ENCODE measurements at places on chromosomes 3 and 15.
A peak's percentile ranks its signal among the peaks of the same experiment; 100 is the strongest.

DNA sequence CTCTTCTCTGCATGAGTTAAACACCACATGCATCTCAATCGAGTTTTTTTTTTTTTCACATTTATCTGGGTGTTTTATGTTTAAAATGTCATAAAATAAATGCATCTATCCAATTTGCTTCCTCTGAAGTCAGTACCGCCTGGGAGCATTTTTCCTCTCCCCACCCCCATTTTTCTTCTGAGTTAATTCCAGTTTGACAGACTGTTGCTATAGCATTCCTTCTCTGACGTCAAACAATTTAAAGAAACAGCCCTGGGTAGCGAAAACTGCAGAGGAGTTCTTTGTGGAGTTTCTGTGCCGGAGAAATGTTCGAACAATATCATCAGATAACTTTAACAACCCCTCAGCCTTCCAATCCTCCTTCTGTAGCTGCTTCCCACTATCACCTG, 900 bp upstream of the GNB4 start:
- DNase-seq: no peak

GRCh38 chr3:60202052-60202726, 1049.1 kb downstream of the FHIT start:
- DNase-seq: no peak

DNA sequence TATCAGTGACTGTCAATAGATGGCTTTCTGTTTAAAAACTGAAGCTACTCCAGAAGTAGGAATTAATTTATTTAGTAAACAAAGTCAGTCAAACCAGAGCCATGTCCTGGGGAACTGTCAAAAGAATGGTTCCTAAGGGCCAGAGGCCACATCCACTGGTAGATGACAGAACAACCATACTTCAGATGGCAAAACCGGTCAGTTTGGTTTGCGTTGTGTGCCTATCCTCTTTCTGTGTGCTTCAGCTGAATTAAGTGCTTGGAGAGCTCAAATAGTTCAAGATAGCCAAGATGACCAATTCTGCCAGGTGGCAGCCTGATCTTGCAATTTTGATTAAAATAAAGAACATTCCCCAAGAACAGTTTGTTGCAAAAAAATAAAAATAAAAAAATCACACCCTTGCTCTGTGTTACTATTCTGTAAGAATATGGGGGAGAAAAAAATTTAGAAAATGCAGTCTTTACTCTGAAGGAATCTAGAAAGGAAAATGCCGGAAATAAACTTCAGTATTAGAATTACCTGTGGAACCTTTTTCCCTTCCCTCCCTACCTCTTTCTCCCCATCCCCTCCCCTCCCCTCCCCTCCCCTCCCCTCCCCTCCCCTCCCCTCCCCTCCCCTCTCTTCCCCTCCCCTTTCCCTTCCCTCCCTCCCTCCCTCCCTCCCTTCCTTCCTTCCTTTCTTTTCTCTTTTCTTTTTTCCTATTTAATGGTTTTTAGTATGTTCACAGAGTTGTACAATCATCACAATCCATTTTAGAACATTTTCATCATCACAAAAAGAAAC, 2.5 kb downstream of the MAP3K13 start:
- DNase-seq: no peak

GRCh38 chr3:169256796-169257522, 406.6 kb downstream of the MECOM start:
- DNase-seq: no peak

DNA sequence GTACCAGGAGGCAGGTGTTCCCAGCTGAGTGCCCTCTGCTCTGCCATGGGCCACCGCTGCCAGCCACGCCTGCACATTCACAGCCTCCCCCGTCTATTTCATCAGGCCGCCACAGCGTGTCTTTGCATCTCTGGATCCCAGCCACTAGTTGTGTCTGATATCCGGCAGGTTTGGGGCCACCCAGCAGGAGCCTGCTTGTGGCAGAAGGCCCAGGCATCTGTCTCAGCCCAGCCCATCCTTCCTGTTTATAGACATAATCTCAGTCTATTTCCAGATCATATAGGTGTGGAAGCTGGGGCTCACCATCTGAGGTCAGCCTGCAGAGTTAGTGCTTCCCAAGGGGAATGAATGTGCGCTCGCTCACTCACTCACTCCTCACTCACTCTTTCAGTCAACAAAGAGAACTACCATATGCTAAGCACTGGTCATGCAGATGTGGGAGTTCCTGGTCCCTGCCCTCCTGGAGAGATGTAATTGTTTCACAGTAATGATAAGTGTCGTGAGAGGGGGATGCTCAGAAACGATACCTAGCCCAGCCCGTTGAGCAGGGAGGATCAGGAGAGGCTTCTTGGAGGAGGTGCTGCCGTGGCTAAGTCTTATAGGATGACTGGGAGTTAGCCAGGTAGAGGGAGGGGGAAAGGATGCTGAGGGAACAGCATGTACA, 60.6 kb downstream of the FGD5 start:
- peak; percentile 19 for DNase-seq

DNA sequence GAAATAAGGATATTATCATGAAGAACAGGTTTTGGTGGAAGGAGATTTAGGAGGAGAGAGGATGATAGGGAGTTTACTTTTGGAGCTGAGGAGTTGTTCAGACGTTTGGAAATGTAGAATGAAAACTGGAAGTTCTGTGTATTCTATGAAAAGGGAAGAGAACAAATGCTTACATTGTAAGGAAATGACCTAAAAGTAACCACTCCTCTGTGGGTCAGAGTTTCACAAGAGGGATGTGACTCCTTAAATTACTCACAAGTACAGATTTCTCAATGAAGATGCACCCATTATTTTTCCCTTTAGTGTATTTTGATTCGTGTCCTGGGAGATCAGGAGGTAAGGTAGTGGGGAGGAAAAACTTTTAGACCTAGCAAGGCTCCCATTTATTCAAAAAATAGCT, 4.0 kb downstream of the RNF13 start:
- no peak for DNase-seq

DNA sequence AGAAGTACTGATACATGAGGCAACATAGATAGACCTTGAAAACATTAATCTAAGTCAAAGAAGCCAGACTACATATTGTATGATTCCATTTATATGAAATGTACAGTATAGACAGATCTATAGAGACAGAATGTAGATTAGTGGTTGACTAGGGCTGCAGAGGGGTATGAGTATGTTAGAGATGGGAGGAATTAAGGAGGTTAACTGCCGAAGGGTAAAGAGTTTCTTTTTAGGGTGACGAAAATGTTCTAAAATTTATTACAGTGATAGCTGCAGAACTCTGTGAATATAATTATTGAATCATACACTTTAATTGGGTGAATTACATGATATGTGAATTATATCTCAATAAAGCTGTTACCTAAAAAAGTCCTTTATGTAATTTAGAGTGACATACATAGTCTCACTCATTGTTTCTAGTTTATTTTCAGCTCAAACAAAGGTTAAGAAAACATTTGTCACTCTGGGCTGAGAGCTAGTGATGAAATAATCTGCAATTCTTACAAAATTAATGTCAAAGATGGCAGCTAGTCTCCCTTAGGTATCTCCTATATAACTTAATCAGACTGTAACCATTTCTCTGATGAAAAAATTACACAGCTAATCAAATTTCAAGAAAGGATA, 61.4 kb downstream of the DENND4A start:
- DNase-seq: no peak

DNA sequence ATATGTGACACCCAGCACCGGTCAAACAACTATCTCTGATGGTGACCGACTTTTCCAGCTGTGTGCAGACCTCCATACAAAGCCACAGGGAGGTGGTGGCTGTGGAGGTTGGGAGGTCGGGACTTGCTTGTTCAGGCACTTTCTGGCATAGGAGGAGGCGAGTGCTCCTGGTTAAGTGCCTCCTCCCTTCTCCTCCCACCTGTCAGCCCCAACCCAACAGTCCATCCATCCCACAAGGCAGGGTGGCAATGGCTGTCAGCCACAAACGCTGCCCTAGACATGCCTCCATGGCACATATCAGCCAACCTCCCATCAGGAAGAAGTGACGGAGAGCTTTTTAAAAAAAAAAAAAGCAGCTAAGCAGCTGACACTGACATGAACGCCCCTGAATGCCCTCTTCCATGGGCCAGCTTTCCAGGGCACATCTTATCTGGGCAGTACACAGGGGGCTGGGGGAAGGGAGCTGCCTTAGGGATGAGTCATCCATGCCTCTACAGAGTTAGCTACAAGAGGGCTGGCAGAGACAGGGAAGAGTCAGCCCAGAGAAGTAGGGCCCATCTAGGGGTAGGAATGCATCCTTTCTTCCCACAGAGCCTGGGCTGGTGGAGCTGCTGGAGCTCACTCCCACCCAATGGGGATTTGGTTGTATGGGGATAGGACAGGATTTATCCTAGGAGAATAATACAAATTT, 41.2 kb downstream of the CCDC12 start:
- no peak for DNase-seq

- no peak for DNase-seq
Observed at GRCh38 chr3:30500666-30501399, 105.6 kb upstream of the TGFBR2 start.

DNA sequence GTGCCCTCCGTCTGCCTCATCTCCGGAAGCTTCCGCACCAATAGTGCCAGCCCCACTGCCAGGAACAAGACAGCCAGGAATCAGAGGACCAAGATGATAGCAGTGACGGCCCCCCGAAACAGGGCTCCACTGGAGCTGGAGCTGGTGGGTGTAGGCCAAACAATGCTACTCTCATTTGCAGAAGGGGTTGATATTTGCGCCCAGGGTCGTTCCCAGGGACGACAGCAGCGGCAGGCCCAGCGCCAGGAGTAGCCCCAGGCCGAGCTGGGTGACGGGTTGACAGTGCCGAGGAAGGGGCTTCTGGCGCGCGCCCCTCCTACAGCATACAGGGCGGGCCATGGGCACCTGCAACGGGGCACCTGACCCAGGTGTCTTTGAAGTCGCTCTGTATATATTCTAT, 301.4 kb downstream of the CNTN6 start:
- no peak for DNase-seq

GRCh38 chr3:39327053-39327745, 2.3 kb upstream of the CCR8 start:
- no peak for DNase-seq

- no peak for DNase-seq
Observed at GRCh38 chr3:101146946-101147345, 153.7 kb upstream of the ABI3BP start.

- DNase-seq: no peak
Observed at GRCh38 chr3:16809993-16810392, 74.8 kb upstream of the PLCL2 start.

- DNase-seq: no peak
Observed at GRCh38 chr3:76044601-76045600, 259.6 kb upstream of the ZNF717 start.

GRCh38 chr3:179234199-179234598, 16.7 kb downstream of the KCNMB3 start:
- no peak for DNase-seq

- DNase-seq: no peak
Observed at GRCh38 chr15:85534031-85534430, 153.6 kb downstream of the AKAP13 start.

- no peak for DNase-seq
Observed at GRCh38 chr15:59371458-59372351, 966 bp downstream of the MYO1E start.

DNA sequence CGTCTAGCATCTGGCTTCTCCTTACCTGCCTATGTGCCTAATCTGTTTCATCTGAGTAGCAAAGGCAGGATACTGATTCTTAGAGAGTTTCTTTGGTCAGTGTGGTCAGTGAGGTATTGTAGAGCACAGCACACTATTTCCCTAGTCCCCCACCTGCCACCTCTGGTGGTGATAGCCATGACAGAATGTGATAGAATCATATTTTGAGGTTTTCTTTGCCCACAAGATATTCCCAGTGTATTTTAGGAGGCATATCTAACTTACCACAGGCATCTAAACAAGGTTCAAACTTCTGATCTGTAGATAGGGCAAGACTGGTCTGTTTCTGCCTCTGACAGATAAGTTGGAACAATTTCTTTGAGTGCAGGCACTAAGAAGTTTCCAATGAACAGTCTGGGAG, 188.0 kb downstream of the SOX2 start:
- no peak for DNase-seq

GRCh38 chr15:47796339-47796738, 79.0 kb downstream of the SEMA6D start:
- no peak for DNase-seq

- DNase-seq: peak; percentile 15
Observed at GRCh38 chr3:71657831-71658530, 67.2 kb downstream of the EIF4E3 start.

DNA sequence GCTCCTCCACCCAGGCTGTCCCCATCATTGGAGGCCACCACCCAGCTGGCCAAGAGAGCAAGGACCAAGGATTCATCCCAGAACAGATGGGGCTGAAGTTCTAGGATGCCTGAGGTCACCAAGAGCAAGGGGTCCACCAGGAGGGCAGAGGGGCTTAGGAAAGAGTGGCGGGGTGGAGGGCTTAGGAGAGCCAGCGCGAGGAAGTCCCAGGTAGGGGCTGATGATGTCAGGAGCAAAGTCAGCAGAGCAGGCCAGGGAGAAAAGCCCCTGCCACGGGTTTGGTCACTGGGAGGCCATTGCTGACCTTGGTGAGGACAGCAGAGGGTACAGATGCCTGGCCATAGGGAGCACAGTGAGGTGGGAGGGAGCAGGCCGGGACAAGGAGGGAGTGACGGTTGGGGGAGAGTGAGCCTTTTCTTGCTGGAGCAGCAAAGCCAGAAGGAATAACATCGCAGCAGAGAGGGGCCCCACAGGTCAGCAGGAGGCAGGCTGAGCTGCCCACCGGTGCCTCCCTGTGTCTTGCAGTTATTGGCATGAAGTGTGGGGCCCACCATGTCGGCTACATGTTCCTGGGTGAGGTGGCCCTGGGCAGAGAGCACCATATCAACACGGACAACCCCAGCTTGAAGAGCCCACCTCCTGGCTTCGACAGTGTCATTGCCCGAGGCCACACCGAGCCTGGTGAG, 5.2 kb downstream of the PARP3 start:
- no peak for DNase-seq

DNA sequence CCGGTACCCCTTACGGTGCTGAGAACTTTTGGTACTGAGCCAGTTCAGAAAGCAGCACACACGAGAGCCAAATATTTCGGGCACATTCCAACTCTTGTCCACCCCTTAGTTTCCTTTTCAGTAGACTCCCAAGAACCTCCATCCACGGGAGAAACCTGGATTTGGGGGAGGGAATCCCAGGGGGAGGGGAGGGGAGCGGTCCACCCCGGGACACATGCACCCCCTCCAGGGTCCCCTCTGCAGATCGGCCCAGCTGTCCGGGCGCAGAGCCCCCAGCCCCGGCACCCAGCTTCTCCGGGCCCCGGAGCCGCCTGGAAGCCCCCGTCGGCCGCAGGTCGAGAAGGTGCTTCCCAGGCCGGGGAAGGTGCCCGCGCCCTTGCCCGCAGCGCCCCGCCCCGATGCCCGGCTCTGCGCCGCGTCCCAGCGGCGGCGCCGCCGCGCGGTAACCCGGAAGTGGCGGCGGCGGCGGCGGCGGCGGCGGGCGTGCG, 455 bp upstream of the ABHD17C start:
- no peak for DNase-seq

DNA sequence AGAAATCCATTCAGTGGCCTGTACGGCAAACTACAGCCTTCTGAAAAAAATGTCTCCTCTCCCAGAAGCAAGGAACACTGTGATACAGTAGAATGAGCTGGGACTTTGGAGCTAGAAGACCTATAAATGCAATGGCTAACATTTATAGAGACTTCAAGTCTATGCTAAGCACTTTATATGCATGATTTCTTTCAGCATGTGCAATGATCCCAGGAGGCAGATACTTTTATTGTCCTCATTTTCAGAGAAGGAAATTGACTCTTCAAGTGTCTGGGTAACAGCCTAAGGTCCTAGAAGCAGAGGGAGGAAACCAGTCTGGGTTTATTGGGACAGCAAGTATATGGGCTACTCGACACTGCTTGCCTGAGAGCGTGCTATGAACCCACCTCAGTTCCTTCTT, 140.9 kb downstream of the ALDH1A2 start:
- no peak for DNase-seq

Data from DMS 273 treated with DMSO at 0.1 percent for 48 hours (cell line).